ENCODE measurements at places on chromosomes 2 and 18.

- DNase-seq: no peak
Observed at GRCh38 chr2:223601932-223602666, at the start of gene SCG2. SCG2 (minus strand) TSS chr2:223602361; CDS start chr2:223599282, 3,079 bp downstream.

DNA sequence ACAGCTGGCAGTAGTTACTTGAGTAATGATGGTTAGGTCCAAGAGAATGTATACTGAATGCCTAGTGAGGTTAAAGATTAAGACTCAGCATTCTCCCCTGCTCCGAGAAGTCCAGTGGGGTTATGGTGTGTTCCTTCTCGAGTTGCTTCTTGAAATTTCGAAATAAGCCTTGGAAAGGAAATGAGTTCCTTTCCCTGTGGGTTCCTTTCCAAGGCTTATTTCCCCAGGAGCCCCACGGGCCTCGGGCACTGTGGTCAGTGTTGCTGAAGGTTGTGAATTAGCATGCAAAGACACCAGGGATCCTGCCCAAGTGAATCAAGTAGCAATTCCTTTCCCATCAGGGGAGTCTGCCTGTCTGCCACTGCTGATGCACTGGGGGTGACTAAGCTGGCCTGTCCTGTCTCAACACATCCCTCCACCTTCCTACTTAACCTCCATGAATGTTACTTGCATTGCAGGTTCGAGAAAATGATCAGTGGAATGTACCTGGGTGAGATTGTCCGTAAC is 53.6 kb downstream of the HK2 start:
- no peak for DNase-seq

GRCh38 chr2:200397785-200398184 is 91.3 kb downstream of the SPATS2L start:
- no peak for DNase-seq

DNA sequence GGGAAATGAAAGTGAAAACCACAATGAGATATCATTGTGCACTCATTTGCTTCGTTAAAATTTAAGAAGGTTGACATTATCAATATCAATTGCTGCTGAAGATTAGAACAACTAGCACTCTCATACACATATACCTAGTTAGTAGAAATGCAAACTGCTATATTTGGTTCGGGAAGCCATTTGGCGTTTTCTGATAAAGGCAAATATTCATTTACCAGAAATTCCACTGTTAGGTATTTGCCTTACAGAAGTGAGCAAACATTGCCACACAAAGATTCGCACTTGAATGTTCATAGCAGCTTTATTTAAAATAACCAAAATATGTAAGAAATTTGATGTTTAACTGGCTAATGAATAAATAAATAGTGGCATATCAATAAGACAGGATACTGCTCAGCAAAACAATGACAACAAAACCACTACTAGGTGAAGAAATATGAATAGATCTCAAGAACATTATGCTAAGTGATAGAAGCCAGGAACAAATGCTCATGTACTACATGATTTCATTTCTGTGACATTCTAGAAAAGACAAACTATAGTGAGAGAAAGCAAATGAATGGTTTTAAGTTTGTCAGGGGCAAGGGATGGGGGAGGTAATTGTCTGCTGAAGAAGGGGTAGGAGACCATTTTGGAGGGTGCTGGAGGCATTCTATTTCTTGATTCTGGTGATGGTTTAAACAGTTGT is 387.8 kb downstream of the PTH2R start:
- no peak for DNase-seq

DNA sequence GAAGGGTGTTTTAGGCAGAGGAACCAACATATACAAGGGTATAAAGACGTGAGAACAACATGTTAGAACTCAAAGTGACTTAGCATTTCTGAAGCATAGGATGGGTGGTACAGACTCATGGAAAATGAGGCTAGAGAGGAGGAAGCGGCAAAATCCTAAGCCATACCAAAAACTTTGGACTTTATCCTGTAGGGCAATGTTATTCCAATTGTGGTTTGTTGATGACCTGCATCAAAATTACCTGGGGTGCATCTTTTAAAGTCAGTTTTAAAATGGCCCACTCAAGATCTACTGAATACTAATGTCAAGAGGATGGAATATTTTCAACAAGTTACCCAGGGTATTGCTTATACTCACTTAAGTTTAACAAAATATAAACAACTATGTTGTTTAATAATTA is 34.8 kb downstream of the RAPH1 start:
- no peak for DNase-seq

DNA sequence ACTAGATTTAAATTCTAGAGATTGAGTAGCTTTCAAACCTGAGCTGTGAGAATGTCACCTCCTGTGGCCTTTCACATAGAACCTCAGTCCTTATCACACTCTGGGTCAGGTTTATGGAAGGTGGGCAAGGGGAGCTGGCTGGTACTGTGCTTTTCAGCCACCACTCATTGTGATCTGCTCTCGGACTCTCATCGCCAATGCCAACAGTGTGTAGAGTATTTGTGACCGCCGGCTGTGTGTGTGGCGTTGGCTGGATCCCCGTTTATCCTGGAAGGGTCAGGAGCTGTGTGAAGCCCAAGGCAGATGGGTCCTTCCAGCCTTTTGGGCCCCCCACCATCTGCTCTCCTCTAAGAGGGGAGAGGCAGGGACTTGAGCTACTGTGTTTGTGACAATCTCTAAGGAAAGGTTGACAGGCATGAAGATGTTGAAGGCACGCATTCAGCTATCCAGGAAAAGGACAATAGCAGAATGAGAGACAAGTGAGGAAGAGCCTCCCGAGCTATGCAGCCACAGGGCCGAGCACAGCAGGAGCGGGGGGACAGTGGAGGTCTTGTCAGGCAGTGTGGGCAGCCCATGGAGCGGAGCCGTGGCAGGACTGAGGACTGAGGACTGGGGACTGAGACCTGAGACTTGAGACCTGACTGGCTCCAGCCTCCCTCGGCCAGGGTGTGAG is 107.1 kb upstream of the TPO start:
- no peak for DNase-seq

DNA sequence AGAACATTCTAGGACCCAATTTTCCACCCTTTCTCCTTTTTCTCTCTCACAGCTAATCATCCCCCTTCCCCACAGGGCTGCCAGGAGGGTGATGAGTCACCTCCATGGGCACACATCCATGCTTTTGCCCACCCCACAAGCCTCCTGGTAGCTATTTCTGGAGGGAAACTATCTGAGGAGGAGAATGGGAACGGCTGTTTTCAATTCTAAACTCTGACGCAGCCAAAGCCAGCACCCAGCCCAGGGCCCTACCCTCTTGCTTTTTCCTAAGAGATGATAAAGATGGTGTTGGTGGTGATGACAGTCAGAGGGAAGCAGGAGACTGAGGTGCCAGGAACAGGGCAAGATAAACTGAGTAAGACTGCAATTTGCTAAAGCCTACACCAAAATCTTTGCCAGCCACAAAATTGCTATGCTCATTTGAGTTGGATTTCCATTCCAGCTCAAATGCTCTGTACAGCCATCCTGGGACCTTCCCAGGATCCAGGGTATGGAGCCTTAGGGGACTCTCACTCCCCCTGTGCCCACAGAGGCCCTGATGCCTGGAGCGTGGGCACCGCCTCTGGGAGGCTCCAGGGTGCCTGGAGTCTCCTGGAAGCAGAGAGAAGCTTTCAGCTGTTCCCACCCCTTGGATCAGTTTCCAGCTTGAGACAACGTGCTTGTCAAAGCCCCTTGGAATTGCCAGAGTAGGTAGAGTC is 62.0 kb upstream of the FZD7 start:
- no peak for DNase-seq
